ENCODE measurements at places on chromosomes 12 and 14.

GRCh38 chr14:79652513-79653307 is 558.6 kb downstream of the DIO2 start:
- DNase-seq, result no peak

DNA sequence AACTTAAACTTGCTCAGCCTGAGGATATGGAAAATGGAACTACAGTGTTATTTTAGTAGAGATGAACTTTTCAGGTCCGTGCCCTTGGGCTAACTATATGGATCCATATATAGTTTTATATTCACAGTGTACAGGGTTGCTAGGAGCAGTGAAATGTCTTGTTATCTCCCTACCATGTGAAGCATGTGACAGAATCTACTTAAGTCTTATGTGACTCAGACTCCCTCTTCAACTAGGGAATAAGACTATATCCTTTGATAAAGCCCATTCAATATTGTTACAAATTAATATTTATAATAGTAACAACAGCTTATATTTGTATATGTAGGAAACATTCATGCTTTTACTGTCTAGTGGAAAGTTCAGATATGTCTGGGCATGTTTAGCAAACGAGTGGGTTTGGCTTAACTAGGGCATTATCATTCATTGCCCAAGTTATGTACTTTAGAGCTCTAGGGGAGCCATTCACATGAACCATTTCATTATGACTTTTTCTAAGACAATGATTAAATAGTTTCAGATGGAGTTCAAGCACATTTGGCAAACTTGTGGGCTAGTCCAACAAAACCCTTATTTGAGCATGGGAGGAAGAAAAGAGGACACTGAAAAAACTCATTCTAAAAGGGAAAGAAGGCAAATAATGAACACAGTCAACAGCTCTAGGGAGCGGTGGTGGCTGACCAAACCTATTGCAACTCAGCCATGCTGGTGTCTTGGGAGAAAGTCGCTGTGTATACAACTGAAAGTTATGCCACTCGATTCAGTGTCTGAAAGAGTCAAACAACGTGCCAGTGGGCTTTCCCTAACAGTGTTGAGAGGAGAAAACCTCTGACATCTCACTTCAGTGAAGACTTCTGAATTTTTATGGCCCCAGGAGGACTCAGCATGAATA is 305.9 kb upstream of the G2E3 start:
- DNase-seq, result no peak

DNA sequence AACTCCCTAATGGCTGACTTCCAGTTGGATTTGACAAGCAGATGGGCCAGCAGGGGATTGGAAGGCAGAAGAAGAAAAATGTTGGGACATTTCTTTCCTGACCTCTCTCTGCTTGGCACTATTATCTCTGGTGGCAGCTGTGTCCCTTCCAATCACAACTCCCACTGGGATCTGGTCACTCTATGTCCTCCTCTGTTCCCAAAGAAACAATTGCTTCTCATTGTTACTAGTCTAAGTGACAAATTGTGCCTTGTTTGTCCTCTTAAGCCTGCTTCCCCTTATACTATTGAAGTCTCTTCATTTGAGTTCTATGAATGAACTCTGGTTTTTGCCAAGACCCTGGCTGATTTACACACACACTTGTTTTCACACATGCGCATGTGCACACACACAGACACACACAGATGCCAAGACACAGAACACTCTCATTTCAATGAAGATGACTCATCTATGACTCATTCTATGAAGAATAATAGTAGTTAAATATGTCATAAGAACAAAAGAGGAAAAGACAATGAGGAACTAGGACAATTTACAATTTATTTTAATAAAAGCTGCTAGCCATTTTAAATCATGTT is 83.0 kb upstream of the FAR2 start:
- no peak for DNase-seq

DNA sequence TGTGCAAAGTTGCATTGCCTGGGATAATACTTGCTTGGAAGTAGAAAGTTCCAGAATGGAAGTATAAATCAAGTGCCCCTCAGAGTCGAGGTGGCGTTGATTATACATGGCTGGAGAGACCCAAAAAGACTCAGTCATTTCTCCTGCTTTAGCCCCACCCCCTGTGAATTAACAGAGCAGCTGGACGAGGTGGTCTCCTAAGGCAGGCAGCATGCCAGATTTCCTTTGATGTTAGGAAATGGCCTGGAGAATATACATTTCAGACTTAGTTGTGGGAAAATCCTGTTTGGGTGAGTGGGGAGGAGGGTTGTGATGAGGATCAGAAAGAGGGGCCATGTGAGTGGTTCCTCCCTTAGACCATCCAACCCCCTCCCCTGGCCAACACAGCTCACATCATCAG is 406.1 kb upstream of the TMPO start:
- DNase-seq, result no peak

- no peak for DNase-seq
Observed at GRCh38 chr14:72599579-72600470, 294.1 kb downstream of the DPF3 start.

DNA sequence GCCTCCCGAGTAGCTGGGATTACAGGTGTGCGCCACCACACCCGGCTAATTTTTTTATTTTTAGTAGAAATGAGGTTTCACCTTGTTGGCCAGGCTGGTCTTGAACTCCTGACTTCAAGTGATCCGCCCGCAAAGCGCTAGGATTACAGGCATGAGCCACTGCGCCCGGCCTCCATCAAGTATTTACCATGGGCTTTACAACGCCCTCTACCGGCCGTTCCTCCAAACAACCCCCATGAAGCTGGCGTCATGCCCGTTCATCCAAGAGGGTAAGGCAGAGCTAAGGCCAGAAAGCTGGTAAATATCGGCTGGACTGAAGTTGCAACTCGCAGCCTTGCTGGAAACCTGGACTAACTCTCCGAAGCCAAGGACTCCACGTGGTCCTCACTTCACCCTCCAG is 41.6 kb downstream of the RNF34 start:
- no peak for DNase-seq

DNA sequence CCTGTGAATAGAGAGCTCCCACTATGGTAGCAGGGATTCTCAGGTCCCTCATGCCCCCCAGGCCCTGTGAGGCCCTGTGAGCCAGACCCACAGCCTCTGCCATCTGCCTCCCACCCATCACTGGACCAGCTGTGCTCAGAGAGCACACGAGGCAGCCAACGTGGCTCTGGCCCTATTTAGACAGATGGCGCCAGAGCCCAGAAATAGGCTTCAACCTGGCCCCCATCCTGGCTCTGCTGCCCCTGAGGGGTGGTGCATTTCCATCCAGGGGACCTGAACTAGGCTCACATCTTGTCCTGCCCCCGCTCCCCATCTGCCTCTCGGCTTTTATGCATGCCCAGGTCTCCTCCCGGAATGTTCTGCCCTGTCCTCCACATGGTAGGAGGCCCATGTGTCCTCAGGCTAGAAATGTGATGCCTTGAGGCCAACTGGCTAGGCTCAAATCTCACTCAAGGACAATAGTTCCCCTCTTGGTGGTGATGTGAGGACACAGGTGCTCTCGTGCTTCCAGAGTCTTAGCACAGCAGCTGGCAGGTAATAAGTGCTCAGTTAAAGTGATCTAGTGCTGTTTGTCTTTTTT is 18.9 kb downstream of the TMEM63C start:
- no peak for DNase-seq

- DNase-seq, result no peak
Observed at GRCh38 chr12:30914986-30915591, 11.5 kb upstream of the TSPAN11 start.

- DNase-seq, result no peak
Observed at GRCh38 chr14:56666294-56666693, 86.7 kb downstream of the TMEM260 start.

- no peak for DNase-seq
Observed at GRCh38 chr12:106791531-106791930, 17.0 kb downstream of the RIC8B start.

- peak; percentile 95 for DNase-seq
Observed at GRCh38 chr12:123232807-123233504, at the start of the genes MPHOSPH9 and MTRFR. Gene MPHOSPH9 (minus strand): TSS chr12:123233141. CDS start chr12:123230364, 2,777 bp downstream. Gene MTRFR (plus strand): TSS chr12:123233436. CDS start chr12:123253675, 20,239 bp downstream.

GRCh38 chr12:23528316-23528715 is 421.2 kb downstream of the SOX5 start:
- no peak for DNase-seq

- DNase-seq, result no peak
Observed at GRCh38 chr12:108430245-108430644, 84.8 kb upstream of the FICD start.

DNA sequence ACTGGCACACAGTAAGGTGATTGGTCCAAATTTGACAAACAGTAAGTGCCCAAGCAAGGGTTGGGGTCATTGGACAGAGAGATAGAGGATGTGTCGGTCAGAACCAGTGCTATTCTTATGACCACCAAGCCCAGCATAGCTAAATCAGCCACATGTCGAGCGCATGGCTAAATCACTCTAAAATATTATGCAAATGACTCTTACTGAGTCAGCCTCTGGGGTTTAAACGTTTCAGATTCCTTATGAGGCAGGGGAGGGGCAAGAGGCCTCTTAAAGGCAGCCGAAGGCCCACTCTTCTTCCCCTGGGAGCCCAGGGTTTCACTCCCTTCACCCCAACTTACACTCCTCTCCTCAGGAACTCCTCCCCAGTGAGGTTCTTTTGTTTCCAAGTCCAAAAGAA is 603 bp upstream of the ENDOU start:
- DNase-seq, result peak; percentile 57

- no peak for DNase-seq
Observed at GRCh38 chr12:109953656-109954055, 42.5 kb downstream of the GIT2 start.

GRCh38 chr12:5027046-5027821 is 16.4 kb upstream of the KCNA5 start:
- no peak for DNase-seq

DNA sequence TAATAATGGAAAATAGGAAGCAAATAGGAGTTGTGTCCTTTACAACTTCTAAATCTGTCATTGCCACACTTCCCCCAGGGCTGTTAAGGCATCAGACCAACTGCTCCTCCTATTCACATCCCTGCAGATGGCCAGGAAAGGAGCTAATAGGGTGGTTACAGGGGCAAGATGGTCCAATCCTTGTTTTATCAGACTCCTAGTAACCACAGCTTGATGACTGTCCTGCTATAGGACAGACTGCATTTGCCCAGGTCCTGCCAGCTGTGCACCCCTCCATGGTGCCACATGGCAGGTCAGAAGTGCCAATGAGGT is 10.9 kb upstream of the KRT2 start:
- DNase-seq, result no peak

- no peak for DNase-seq
Observed at GRCh38 chr14:93729993-93730392, 58.3 kb downstream of the PRIMA1 start.

- no peak for DNase-seq
Observed at GRCh38 chr12:80769553-80770140, 52.9 kb downstream of the MYF5 start.

DNA sequence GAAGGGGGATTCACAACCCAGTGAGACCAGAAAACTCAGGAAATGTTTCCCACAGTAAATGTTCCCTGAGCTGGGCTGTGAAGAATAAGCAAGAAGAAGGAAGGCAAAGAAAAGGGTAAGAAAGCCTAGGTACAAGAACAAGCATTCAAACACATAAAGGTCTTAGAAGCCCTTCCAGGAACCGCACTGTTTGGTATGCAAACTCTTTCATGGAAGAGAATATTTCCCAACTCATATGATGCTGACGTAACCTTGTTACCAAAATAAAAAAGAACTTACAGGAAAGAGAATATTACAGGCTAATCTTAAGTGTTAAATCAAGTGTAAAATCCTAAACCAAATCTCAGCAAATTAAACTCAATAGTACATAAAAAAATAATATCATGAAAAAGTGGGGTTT is 23.6 kb downstream of the MED6 start:
- DNase-seq, result no peak

- DNase-seq, result no peak
Observed at GRCh38 chr12:40012711-40013110, 93.2 kb downstream of the SLC2A13 start.

DNA sequence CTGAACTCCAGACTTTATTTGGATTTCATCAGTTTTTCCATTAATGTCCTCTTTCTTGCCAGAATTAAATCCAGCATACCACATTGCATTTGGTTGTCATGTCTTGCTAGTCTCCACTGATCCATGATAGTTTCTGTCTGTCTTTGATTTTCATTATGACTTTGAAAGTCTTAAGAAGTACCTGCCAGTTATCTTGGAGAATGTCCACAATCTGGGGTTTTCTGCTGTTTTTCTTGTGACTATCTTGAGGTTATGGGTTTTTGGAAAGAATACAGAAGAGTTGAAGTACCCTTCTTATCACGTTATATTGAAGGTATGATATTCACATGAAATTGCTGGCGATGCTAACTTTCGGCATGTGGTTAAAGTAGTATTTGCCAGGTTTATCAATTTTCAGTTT is 282.3 kb upstream of the PRICKLE1 start:
- no peak for DNase-seq

- DNase-seq, result no peak
Observed at GRCh38 chr12:49748306-49748705, 6.9 kb downstream of the TMBIM6 start.

DNA sequence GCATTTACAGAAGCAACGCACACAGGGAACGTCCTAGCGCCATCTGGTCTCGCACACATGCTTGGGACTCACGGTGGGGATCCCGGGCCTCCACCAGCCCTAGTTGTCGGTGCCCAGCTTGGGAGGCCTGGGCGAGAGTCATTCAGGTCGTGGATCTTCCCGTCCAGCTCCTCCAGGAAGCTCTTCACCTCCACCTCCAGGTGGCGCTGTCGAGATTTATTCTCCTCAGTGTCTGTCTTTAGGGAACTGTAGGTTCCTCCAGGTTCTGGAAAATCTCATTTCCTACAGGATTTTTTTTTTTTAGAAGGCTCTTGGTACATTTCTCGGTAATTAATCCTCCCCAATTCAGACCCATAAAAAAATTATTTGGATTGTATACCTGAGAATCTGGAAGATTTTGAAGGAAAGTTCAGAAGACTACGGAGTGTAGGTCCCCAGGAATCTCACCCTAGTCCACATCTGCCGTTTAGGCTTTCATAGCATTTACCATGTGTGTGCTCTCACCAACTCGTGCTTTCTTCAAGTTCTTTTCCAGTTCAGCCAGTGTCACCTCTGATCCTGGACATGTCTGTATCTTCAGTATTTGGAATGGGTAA is 910.0 kb downstream of the TMEM121 start:
- DNase-seq, result no peak

DNA sequence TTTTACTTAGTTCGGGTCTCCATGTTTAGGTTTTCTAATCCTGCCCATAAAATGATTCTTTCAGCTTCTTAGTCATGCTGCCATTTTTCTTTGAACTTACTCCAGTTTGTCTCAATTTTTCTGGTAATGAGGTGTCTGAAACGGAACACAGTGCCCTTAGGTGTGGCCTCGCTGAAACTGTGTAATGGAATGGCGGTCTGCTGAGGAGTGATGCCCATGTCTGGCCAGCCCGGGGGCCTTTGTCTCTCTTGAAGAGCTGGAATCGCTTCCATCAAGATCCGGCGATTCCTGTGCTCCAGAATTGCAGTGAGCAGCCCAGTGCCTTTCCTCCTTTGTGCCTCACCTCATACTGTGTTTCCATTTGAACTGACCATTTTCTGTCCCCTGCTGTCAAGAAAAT is 112.5 kb downstream of the FBXL14 start:
- no peak for DNase-seq

- DNase-seq, result no peak
Observed at GRCh38 chr12:59459966-59460660, 135.7 kb upstream of the SLC16A7 start.

DNA sequence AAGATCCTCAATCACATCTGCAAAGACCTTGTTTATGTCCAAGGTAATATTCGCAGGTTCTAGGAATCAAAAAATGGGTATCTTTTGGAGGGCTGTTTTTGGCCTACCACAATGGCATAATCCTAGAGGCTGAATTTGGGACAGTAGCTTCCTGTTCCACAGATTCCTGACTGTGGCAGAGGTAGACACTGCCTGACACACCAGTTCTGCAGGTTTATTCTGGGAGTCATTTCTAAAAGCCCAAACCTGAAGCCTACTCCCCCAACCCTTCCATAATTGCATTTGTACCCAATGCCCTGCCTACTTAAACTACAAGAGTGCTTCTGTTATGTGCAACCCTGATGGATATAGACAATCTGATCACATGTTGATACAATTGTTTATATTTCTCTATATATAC is 378.9 kb downstream of the PCNX1 start:
- no peak for DNase-seq
